Naive thymus-derived CD4-positive, alpha-beta T cell (primary cell): ENCODE measurements at places on chromosomes 2 and 18. TPM values are rescaled to one million over a fixed set of nuclear protein-coding genes. Genes with fewer than 3 reads are reported as not detected.

- H3K27me3 ChIP-seq = no peaks in the 10 kb centered on the region
- peak overlapping the region; percentile 33 for H3K27ac ChIP-seq
- H3K4me3 ChIP-seq = no peak overlapping the region
- no peaks in the 10 kb centered on the region for H3K36me3 ChIP-seq
- H3K4me1 ChIP-seq = peaks cover 13% of the 10 kb centered on the region
Observed at GRCh38 chr2:101828673-101829334, 131.3 kb downstream of the MAP4K4 start.

DNA sequence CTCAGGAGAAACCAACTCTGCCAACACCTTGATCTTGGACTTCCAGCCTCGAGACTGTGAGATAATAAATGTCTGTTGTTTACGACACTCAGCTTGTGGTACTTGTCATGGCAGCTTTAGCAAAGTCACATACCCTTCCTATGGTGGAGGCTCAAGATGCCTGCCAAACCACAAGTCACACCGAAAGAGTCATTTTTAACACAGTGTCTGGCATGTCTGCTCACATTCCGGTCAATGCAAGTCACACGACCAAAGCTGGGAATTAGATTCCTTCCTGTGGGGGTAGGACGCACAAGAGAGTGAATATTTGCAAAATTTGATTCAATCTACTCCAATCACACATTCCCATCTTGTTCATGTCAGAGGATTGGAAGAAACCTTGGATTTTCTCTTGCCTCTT, 24.6 kb downstream of the KCNE4 start:
- H3K4me3 ChIP-seq = no peak overlapping the region
- DNase-seq = no peak
- H3K4me1 ChIP-seq = no peaks in the 10 kb centered on the region
- H3K36me3 ChIP-seq = no peaks in the 10 kb centered on the region
- no peaks in the 10 kb centered on the region for H3K27me3 ChIP-seq

DNA sequence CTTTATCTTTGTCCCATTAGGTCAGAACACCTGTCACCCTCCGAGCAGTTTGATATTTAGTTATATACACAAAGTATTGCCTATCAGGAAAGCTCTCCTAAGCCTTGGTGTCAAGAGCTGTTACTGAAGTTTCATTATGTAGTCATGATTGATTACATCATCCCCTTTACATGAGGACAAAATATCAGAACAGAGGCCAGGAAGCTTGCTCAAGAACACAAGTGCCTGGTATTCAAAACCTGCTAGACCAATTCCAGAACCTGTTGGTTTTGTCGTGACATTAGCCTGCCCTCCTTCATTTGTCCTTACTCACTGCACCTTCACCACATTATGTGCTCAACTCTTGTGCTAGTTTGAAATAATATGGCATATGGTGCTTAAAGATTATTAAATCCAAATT, 377.1 kb downstream of the CDH19 start:
- H3K4me3 ChIP-seq = no peak overlapping the region
- no peak overlapping the region for H3K27ac ChIP-seq
- H3K36me3 ChIP-seq = no peaks in the 10 kb centered on the region
- H3K27me3 ChIP-seq = no peaks in the 10 kb centered on the region

DNA sequence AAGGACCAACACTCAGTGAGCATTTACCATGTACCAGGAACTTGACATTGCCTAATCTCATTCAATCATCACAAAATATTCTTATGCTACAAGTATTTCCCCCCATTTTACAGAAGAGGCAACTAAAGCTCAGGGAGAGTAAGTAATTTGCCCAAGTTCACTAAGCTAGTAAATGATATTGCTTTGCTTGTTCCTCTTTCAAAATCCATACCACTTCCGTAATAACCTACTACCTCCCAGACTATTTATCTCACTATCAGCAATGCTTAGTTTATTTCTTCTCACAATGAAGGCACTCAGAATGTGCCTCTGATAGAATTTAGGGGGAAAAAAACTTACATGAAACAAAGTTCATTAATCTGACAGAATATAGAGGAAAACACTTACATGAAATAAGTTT, 1070.9 kb upstream of the FANCL start:
- no peaks in the 10 kb centered on the region for H3K27me3 ChIP-seq
- no peaks in the 10 kb centered on the region for H3K36me3 ChIP-seq
- H3K4me1 ChIP-seq = no peaks in the 10 kb centered on the region
- DNase-seq = no peak

Gene CYP26B1
- not detected for total RNA-seq

GRCh38 chr2:71705171-71705960, 252.0 kb downstream of the DYSF start:
- no peaks in the 10 kb centered on the region for H3K27me3 ChIP-seq
- no peak overlapping the region for H3K4me3 ChIP-seq
- H3K36me3 ChIP-seq = no peaks in the 10 kb centered on the region

Gene TUBB8B
- total RNA-seq = not detected

DNA sequence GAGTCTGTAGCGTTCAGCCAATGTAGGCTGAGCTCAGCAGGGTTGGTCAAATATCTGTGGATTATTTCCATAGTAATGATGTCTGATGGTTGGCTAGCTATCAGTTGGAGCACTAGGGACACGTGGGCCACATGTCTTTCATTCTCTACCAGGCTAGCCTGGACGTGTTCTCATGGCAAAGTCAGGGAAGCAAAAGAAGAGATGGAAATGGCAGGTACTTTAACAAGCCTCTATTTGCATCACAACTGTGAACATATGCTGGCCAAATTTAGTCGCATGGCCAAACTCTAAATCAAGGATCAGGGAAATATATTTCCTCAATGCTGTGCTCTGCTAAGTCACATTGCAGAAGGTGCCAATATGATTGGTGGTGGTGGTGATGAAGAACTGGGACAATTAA, 371.6 kb upstream of the CHST9 start:
- no peak for DNase-seq
- no peaks in the 10 kb centered on the region for H3K4me1 ChIP-seq
- no peak overlapping the region for H3K4me3 ChIP-seq
- H3K27me3 ChIP-seq = no peaks in the 10 kb centered on the region
- no peaks in the 10 kb centered on the region for H3K36me3 ChIP-seq

Gene CTLA4
- total RNA-seq = 10.7 TPM
